ENCODE measurements at places on chromosomes 13 and 19.

DNA sequence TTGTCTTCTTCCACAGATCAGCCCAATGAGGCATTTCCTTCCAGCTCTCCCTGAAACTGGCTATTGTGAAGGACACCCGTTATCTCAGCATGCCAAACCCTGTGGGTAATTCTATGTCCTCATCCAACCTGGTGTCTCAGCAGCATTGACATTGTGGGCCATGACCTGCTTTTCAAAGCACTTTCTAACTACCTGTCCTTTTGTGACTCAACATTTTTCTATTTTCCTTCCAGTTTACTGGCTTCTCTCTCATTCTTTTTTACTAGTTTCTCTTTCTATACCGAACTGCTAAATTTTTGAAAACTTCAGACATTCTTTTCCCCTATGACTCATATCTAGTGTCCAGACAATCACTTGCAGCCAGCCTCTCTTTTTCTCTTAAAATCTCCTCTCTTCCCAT, 136.4 kb upstream of the HTR2A start:
- DNase-seq = no peak

DNA sequence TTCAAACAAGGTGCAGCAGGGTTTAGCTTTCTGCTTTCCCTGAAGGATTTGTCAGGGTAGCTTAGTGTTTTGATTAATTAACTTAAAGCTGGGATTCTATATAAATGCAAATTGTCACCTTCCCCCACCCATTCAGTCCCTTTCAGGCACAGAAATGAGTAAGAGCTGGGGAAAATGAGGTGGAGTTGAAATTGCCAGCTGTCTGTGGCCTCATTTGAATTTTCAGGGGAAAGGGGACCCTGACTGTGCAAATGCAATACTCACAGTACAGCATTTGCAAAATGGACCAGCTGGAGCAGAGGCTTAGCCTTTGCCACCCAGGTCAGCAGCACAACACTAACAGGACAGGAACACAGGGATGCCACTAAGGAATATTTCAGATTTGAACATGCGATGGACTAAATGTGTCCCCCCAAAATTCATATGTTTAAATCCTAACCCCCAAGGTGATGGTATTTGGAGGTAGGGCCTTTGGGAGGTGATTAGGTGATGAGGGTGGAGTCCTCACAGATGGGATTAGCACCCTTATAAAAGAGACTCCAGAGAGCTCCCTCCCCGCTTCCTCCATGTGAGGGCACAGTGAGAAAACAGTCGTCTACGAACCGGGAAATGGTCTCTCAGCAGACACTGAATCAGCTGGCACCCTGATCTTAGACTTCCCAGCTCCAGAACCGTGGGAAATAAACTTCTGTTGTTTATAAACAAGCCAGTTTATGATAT, 59.5 kb upstream of the CYSLTR2 start:
- no peak for DNase-seq

GRCh38 chr13:37586164-37586563, 12.4 kb downstream of the POSTN start:
- DNase-seq = no peak

DNA sequence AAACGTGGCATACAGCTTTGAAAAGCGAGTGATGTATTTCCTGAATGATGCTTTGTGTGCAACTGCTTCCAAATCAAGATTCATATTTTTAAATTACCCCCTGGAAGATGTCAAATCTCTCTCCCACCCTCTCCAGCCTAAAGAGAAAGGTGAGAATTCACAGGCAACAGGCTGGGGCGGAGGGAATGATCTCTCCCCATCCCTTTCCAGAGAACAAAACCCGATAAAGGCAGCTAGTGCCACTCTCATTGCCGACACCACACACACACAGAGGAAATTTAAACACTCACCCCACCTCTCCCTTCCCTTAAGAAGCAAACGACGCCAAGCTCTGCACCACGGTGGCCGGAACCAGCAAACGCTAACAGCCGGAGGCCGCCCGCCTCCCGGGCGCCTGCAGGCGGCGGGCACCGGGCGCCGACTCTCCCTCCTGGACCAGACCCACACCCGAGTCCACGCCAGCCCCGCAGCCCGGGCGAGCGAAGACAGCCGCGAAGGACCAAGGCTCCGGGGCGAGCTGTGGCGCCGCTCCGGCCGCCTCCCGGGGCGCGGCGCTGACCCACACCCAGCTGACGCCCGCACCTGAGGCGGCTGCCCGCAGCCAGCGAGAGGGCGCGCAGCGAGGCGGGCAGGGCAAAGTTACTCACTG, 477 bp downstream of the LNX2 start:
- DNase-seq = no peak

DNA sequence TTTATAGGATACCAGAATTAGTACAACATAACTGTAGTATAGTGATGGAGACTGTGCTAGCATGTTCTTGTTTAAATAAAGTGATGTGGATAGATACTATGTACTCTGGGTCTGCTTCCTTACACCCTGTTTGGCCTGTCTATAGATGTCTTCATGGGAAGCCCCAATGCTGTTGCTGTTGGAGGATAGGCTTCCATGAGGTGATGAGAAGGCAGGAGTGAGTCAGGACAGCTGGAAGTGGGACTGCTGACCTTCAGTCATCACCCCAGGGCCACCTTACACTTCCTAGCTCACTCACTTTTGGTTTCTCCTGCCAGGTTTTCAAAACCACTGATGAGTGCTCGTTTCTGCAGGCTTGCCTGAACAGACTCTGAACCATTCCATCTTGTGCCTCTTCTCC, 4.2 kb downstream of the KCTD4 start:
- no peak for DNase-seq

GRCh38 chr13:79767126-79767525, 286.2 kb downstream of the NDFIP2 start:
- DNase-seq = no peak

DNA sequence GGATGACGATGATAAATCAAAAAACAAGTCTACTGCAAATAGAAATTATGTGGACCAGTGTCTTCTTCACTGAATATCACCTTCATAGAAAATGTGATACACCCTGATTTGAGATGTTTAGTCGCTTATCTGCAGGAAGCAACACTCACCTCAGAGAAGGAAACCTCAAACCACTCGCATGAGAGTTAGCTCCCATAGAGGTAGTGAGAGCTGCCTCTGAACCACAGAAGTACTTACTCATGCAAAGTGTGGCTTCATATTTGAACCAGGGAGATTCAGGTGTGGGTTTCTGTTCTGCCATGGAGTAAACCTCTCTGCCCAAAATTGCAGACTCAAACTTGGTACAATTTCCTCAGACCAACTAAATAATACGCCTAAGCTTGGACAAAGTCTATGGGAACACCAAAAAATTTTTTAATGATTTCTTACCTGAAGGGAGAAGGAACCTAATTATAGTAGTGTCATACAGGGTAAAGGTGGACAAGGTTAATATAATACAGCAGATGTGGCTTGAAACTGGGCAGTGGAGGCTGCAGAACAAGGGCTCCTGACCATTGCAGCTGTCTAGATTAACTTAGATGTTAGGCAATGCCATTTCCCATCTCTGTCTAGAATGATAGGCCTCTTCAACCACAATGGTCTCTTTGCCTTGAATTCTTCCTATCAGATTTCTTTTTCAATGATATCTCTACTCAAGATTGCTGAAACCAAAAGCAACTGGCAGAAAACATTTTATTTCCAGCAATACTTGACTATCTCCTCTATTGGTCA, 29.6 kb upstream of the RCBTB2 start:
- no peak for DNase-seq

DNA sequence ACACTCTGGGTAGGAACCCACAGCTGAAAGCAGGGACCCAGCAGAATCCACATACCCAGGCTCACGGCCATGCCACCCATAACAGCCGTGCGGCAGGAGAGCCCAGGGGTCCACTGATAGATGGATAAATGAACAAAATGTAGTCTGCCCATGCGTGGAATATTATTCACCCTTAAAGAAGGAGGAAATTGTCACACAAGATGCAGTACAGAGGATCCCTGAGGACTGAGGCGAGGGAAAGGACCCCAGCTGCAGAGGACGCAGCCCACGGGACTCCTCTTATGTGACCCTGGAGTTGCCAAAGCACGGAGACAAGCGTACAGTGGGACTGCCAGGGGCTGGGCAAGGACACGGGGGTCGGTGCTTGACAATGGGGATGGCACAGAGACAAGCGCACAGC, 10.7 kb downstream of the GRTP1 start:
- no peak for DNase-seq

GRCh38 chr19:1018932-1019615, 1.8 kb downstream of the TMEM259 start:
- DNase-seq = no peak

DNA sequence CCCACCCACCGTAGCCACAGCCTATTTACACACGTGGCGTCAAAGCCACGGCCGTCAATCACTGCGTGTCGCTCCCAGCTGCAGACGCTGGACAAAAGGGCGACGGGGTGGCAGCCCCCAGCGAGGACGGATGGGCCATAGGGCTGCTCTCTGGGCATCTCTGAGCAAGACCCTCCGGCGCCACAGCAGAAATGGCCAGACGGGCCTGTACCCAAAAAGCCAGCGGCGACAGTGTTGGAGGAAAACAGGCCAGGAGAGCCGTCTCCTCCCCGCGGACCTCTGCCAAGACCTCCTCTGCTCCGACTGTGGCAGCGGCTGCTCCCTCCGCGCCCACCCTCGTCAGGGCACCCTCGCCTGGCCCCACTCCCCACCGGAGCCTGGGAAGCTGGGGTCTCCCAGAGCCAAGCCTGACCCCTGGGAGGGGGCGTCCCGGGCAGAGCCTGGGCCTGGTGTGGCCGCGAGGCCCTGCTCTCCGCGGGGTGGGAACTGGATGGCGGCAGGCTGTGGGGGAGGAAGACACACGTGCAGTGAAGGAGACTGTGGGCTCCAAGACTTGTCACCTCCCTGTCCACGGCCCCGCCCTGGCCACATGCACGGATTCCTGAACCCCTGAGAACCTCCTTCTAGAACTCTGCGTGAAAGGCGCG, 2.7 kb downstream of the C2CD4C start:
- DNase-seq = no peak

DNA sequence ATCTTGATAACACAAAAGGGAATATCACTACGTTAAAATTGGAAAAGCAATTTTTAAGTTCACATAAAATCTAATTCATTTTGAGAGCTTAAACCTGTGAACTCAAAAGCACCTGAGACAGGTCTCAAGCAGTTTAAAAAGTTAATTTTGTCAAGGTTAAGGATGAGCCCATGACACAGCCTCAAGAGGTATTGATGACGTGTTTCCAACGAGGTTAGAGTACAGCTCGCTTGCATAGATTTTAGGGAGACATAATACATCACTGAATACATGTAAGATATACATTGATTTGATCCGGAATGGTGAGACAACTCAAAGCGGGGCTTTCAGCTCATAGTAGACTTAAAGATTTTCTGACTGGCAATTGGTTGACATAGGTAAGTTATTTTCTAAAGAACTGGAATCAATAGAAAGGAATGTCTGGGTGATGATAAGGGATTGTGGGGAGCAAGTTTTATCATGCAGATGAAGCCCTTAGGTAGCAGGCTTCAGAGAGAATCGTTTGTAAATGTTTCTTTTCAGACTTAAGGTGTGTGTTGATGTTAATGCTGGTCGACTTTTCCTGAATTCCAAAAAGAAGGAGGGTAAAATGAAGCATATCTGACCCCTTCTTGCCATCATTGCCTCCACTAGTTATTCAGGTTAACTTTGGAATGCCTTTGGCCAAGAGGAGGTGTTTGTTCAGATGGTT, 2890.6 kb downstream of the PCDH9 start:
- DNase-seq = no peak

DNA sequence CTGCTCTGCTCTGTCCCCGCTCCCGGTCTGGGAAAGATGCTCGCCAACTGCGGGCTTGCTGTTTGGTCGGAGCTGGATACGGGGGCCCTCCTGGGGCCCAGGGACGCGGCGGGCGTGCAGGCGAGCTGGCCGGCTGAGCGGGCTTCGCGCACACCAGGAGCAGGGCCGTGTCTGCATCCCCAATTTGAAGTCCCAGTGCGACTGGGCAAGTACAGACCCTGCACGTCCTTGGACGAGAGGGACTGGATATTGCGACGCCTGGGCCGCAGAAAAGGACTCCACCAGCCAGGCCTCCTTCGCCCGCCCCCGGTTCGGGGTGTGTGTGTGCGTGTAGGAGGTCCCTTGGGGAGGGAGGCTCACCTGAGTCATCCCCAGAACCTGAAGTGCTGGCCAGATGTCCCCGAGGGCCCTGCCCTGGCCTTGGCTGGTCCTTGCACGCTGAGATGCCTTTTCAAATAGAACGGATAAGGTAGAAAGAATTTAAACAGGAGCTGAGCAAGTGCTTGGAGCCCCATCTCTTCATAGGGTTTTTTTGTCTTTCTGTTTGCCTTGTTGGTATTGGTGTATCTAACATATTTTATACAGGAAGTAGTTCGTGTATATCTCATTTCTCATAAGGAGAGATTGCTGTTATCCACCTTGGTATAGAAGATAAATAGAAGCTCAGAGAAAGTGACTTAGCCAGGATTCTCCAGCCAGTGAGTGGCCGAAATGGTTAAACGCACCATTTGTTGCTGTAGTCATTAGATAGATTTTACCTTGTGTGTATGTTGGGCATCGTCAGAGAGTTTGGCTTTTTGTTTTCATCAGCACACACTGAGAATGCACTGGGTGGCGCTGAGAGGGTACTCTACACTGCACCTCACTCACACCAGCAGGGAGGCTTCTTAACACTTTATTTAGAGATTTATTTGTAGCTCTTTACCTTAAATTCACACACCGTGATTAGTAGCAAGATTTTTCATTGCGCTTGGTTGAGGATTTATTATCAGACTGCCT, 1.1 kb downstream of the NAXD start:
- DNase-seq = no peak
